ENCODE measurements at places on chromosomes 3 and 15.
A peak's percentile ranks its signal among the peaks of the same experiment; 100 is the strongest.

- no peak for DNase-seq
Measured at GRCh38 chr3:11131371-11131770, 22.9 kb upstream of the HRH1 start.

DNA sequence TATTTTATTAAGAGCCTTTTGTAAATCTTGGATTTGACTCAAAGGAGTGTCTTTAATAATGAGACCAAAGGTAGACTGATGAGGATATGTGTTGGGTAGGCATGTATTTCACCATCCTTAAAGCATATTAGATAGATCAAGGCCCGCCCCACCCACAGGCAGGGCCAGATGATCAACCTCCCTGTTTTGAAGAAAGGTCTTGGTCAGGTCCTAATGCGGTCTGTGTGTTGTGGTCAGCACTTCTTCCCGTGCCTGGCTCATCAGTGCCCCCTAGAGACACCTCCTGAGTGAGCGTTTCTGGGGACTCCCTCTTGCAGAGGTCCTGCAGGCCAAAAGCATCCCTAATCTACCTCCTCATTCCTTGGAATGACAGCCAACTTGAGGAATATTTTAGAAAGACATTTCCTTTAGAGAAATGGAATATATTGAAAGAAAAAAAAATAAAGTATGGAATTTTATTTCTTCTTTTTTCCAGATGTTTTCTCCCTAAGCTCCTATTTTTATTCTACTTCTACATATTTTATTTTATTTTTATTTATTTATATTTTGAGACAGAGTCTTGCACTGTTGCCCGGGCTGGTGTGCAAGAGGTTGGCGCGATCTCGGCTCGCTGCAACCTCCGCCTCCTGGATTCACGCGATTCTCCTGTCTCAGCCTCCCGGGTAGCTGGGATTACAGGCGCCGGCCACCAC is 6.0 kb downstream of the TM4SF4 start:
- DNase-seq, result peak; percentile 50

DNA sequence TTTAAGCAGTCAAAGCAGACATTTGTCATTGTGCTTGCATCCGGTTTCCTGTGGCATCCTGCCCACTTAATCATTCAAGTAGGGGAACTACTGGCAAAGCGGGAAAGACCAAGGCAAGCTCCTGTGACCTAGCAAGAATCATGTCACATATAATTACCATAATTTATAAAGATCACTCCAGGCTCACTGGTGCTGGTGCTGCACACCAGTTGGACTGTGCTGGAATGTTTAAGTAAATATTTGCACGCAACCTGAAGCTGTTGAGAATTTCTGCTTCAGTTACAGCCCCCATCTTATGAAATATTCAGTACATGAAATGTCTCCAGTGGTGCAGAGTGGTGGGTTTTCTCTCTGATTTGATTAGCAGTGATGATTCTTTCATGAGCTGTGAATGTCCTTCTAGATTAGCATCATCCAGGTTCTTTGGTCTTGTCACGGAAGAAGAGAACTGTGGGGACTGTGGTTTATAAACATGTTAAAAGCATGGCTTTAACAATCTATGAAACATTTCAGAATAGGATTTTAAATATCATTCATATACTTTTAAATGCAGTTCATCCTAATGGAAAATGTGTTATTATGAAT is 621.3 kb upstream of the EPHA6 start:
- no peak for DNase-seq

GRCh38 chr15:96889734-96890480 is 559.4 kb downstream of the NR2F2 start:
- no peak for DNase-seq

DNA sequence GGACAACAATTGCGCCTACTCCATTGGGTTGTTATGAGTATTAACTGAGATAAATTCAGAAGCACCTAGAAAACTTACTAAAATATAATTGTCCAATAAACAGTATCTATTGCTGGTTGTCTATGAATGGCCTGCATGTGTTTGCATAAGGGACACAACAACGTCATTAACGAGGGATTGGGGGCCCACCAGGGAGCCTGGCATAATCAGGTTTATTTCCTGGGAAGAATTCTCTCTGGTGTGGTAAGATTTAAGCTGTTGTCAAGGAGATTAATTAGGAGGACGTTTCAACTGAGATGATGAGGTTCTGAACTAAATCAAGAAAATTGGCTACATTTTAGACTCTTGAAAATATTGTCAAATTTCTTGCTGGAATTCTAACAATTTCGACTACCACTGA is 176.1 kb upstream of the CDIN1 start:
- DNase-seq, result peak; percentile 28

- DNase-seq, result no peak
Measured at GRCh38 chr3:158748237-158748828, 16.1 kb upstream of the RARRES1 start.

- no peak for DNase-seq
Measured at GRCh38 chr3:53346922-53347260, 452 bp downstream of the DCP1A start.

- DNase-seq, result no peak
Measured at GRCh38 chr15:99707473-99708270, 25.6 kb downstream of the LYSMD4 start.

- DNase-seq, result no peak
Measured at GRCh38 chr3:171824824-171825221, 14.5 kb upstream of the PLD1 start.

DNA sequence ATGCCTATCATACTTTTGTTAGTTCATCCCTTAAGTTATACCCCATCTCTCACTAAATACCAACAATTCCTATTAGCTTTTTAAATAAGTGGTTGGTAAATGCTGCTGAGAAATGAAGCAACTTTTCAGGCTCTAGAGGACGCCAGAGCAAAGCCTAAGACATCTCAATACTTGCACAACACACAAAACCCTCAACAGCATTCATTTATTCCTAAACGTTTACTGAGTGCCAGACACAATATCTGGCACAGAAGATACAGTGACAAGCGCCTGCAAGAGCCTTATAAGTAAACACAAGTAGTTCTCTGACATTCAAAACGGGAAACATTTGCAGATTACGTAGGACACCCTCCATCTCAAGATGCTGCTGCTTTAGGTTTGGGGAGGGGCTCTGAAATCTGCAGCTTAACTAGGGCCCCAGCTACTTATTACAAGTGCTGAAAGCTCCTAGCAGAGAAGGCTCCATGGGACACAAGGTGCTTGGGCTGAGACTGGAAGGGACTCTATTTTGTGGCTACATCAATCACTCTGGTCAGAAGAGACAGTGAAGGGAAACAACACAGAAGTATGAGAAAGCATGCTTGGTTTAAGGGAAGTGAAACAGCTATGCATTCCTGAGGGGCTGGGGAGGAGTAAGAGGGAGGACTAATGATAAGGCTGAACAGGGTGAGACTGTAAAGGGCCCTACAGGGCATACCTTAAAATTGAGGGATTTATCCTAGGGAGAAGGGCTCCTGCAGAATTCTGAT is 311.3 kb downstream of the PLCL2 start:
- peak; percentile 79 for DNase-seq

DNA sequence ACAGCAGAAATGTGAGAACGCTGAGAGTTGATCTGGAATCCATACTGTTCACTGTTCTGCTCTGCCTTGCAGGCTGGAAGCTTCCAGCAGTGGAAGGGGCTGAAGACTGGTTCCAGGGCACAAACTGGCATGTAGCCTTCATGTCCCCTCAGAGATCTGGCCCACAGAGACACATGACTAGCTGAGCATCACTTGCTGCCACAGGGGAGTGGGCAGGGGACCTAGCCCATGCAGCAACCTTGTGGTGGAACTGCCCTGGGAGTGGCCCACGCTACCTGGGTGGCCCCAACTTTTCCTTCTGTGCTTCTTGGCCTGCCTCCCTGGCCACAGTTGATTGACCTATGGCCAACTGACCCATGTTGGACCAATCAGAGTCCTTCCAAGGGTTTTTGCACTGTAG is 98.1 kb downstream of the TPRA1 start:
- DNase-seq, result no peak

GRCh38 chr3:164732166-164732565 is 346.1 kb downstream of the SI start:
- DNase-seq, result no peak

GRCh38 chr3:20622304-20622703 is 436.3 kb upstream of the SGO1 start:
- no peak for DNase-seq

- no peak for DNase-seq
Measured at GRCh38 chr3:16508243-16508578, 5.3 kb downstream of the RFTN1 start.

DNA sequence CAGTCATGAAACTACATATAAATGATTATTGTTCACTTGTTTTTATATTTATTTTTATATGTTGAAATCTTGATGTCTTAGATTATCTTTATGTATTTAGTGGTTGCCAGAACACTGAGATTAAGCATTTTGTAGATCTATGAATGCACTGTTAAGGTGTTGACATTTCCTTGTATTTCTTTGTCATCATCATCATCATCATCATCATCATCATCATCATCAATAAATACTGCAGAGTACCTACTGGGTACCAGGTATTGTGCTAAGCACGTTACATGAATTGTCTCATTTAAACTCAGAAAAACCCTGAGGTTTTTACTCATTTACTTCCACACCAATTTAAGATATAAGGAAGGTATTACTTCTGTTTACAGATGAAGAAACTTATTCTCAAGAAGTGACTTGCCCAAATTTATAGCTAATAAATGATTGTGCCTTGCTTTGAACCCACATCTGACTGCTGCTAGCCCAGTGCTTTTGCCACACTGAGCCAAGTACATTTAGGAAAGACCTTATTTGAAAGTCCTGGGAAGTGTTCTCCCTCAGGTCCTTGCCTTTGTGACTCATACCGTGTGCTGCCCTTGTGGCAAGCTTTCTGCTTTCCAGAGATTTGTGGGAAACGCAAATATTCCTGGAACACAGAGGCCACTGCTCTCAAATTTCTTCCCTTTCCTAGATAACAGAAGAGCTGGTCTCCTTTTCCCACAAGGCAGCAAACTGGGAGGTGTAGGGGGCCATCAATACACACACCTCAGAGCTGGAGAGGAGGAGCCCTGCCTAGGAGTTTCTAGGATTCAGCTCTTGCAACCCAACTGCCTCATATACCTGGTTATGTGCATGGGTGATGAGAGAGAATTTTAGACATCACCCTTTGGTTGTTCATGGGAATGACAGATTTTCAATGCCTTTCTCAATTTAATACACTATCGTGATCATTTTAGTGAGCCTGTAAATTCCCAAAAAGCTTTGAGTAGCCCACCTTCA is 115.4 kb upstream of the C15orf61 start:
- DNase-seq, result no peak

DNA sequence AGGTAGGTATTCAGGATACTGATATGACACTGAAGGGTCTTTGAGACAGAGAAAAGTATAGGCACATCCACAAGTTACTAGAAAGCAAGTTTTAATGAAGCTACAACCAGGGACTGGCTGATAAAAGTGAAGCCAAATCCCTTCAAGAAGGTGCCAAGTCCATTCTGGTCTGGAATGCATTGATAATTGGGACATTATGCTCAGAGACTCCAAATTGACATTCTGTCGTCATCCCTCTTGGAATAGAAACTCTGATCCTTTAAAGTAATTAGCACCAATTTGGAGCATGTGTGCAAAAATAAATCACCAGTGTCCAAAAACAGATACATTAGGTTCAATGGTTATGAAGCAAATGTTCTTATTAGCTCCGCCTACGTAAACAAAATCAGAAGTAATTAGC is 47.3 kb upstream of the BCL6 start:
- DNase-seq, result no peak

DNA sequence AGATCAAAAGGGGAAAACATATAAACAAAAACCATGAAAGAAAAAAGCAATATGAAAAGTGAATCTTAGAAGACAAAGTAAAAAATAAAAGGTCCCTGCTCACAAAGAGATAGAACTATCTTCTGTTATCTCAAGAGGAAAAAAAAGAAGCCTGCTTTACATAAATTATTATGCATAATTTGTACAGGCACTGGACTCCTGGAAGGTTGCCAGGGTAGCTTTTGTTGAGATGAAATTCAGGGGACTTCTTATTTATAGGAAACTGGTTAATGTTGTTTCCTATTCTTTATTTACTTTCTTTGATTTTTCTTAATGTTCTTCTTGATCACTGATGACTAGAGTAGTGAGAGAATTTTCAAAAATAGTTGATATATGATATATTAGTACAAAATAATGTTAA is 66.9 kb downstream of the PPM1L start:
- DNase-seq, result peak; percentile 58

DNA sequence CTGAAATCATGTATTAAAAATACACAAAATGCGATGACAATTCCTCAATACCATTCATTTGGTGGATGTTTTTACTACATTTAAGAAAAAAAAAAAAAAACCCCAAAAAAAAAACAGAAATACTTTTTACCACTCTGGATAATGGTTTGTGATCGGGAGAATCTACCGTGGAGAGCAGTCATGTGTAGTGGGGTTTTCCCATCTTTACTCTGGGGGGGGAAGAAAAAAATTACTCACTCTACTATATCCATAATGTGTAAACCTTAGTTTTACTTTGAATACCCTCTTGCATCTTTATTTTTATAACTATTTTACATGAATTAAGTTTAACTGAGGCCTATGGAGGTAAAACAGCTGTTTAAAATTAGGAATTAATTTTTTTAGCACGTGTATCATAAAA is 83.3 kb downstream of the ANKRD28 start:
- DNase-seq, result no peak
